ENCODE measurements at places on chromosomes 3 and 15.

DNA sequence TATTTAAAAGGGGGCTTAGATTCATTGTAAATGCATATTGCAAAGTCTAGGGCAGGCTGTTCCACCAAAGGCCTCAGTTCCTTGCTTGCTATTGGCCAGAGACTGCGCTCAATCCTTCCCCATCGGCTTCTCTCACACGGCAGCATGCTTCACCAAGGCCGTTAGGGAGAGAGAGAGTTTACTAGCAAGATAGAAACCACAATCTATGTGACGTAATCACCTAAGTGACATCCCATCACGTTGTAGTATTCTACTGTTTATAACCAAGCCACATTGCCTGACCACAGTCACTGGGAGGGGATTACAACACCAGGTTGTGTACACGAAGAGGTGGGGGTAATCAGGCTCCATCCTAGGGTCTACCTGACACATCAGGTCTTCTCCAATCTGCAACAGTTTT, 16.0 kb upstream of the NPAP1 start:
- no peak for DNase-seq

DNA sequence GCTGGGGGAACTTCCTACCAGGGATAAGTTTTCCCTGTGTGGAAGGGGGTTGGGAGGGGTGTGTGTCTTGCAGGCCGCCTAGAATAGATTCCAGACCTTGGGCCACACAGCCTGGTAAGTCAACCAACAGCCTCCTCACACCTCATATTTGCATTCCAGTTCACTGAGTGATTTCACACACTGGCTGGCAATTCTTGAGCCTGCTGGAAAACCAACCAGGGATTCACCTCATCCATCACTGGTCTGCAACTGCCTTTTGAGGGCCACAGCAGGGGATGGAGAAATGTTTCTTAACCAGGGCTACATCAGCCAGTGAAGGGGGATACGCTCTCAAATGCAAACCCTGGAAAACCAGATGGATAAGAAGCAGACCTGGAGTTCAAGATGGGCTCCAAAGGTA, 2.0 kb downstream of the FSTL1 start:
- DNase-seq = no peak

DNA sequence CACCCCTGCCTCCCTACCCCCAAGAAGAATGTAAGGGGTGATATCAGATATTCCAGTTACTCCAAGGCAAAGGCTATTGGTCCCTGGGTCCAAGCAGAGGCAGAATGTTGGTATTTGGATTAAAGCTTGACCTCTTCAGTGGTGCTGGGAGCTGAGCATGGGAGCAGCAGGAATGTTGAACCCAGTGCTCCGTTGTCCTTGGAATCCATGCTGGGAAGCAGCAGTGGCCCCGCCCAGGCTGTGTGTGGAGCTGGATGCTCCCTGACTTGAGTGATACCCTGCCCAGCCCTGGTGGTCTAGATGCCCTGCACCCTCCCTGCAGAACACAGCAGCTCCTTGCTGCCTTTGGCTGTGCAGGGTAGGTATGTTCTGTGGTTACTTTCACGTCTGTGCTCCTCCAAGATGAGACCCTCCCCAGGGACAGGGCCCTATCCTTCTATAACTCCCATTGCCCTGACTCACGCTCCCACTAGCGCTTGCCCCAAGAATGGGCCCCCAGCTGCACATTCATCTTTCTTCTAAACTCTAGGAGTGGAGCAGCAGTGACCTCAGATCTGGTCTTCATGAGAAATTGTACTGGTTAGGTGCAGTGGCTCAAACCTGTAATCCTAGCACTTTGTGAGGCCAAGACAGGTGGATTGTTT, 35.1 kb downstream of the UMPS start:
- DNase-seq = no peak

DNA sequence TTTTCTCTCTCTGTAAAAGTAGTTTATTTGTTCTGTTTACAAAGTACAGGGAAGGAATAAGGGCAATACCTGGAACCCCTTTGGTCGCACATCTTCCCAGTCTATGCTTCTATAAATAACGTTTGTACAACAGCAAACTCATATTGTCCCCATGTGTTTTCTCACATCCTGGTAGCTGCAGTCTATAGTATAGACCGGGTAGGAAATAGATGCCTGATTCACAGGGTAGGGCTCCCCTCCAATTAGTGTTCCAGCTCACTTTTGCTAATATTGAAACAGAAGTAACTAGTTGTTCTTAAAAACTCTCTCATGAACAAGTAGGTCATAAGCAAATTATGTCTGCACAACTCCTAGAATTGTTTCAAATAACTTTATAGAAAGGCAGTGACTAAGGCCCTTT, 17.7 kb downstream of the ATG7 start:
- no peak for DNase-seq

- DNase-seq = no peak
Observed at GRCh38 chr3:196688349-196688748, 23.7 kb downstream of the CEP19 start.

DNA sequence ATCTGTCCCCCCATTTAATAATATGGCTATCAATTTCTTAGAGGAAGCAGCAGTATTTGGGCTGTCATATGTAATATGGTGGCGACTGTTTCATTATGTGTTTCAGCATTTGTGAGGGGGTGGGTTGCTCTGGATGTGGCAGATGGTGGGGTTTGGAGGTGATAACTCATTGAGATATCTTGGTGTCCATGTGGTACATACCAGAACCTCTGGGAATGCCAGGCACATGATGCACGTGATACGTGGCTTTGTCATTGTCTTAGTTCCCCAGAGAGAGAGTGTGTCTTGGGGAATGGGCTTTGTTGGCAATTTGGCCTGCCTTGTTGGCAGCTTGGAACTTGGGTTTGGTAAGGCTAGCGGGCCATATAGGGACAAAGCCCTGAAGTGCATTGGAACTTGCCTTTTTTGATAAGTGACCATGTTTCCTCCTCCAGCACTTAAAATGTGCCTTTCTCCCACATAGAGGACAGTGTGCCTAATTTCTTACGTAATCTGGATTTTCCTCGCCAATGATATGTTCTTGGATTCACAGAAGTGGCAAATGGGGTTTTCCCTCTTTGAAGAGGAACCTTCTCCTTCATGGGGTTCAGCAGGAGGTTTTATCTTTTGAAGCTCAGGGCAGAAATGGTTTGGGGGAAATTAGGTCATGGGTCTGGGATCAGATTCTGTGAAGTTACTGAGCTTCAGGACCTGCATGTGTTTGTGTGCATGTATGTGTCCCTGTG, 79.5 kb downstream of the DNASE1L3 start:
- no peak for DNase-seq

DNA sequence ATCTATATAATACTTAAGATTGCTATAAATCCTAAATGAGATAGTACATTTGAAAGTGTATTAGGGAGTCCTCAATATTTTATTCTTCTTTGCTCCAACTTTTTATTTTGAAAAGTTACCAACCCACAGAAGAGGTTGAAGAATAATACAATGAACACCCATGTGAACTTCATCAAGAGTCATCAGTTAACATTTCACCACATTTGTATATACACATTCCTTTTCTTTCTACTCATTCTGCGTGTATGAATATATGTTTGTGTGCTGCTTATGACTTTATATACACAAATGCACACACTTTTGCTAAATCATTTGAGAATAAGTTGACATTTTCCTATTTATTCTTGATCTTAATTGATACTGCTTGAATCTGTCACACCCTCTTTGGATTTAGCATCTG, 193.3 kb upstream of the CGNL1 start:
- DNase-seq = no peak

GRCh38 chr3:8110966-8111798, 390.4 kb upstream of the LMCD1 start:
- peak; percentile 11 for DNase-seq

DNA sequence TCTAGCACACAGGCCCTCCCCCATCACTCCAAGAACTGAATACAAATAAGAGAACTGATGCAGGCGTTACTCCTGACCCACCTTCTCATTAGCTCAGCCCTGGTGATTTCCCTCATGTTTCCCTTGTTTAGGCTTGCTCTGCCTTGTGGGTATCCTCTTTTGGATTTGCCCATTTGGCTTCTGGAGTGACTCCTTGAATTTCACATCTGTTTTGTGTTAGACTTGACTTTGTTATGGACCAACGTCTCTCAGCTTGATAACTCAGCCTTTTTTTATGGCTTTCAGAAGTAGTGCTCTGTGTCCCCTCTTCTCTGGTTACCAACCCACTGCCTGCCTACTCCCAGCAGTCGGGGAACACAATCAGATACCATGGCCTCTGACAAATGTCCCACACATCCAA, 11.3 kb upstream of the TMOD3 start:
- no peak for DNase-seq

DNA sequence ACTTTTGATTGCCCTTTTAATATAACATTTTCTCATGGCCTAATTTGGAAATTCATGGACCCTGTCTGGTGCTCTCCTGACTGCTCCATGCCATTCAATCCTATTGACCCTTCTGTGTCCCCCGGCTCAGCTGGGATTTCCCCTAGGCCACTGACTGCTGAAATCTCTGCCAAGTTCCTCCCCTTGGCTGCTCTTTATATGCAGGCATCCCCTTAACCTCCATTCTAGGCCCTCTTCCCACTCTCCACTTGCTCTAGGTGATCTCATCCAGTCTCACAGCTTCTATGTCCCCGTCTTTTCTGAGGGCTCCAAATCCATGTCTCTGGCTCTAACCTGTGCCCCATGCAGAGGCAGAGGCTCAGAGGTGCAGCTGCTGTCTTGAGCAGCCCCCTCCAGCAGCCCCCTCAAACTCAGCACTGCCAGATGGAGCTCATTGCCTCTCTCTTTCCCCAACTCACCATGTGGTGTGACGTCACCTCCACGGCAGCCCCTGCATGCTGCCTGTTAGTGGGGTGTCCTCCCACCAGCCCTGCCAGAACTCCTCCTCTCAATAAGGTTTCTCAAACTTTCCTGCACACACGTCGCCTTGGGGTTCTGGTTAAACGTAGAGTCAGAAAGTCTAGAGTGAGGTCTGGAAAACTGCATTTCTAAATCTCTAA, 6.6 kb downstream of the FSD2 start:
- DNase-seq = no peak

DNA sequence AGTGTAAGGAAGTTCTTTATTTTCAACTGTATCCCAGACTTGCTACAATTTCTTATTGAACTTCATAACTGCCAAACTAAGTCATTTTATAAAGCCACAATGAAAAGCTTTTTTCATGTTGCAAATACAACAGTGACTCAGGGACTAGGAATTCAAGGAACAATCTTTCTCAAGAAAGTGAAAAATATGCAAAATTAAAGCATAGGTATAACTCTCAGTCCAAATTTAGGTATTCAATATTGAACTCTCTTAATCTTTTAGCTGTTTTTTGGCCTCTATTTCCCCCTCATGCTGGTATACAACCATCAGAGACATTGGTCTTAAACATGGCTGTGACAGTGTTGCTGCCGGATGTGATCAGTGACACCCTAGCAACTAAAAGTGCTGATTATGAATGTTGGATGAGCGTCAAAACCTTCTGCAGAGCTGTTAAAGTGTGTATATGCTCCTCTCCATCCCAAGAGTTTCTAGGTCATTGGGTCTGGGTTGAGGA, 476.9 kb downstream of the ZNF385D start:
- no peak for DNase-seq

GRCh38 chr3:194585880-194586281, 47.3 kb downstream of the TMEM44 start:
- DNase-seq = no peak

DNA sequence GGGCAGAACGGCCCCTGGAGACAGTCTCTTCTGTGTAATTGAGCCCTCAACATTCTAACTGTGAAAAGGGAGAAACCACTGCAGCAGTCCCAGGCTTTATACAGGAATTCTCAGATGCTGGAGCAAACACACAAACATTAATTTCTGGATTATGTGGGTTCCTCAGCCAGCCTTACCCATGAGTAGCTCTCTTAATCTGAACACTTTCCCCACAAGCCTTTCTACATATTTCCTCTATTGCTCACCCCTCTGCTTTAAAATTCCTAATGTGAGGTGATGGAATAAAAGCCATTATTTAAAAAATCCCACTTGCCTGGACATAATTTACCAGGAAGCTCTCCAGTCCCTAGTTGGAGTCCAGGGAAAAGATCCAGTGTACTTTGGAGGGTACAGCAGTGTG, 139.0 kb downstream of the CTNNB1 start:
- DNase-seq = no peak

DNA sequence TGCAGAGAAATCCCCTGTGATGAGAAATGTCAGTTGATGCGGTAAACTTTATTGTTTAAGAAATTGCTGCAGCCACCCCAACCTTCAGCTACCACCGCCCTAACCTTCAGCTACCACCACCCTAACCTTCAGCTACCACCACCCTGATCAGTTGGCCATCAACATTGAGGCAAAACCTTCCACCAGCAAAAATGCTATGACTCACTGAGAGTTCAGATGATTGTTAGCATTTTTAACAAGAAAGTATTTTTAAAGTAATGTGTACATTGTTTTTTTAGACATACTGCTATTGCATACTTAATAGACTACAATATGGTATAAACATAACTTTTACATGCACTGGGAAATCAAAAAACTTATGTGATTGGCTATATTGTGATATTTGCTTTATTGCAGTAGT, 30.0 kb downstream of the U2SURP start:
- no peak for DNase-seq

DNA sequence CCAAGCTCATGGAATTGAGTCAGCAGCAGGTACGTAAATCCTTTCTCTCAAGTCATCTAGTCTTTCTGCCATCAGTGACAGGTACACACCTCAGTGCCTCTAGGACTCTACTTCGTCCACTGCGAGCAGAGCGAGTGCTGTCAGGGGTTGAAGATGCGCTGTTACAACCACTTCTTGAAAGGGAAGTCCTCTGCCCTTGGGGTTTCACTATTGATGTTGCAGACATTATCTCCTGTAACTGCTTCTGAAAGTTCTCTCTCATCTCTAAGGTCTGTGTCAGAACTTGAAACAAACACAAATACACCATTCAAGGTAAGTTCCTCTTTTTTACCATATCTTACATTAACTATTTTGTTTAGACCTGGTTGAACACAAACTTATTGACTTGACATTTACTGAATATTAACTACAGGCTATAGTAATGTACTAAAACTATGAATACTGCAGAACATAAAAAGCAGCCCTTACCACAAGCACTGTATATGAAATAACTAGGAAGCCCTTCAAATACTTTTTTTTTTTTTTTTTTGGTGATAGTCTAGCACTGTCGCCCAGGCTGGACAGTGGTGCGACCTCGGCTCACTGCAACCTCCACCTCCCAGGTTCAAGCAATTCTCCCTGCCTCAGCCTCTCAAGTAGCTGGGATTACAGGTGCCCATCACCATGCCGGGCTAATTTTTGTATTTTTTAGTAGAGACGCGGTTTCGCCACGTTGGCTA, 41.5 kb downstream of the TOPBP1 start:
- no peak for DNase-seq
